ENCODE measurements at places on chromosomes 16 and 17. TPM values are rescaled to one million over a fixed set of nuclear protein-coding genes. Genes with fewer than 3 reads are reported as not detected.

DNA sequence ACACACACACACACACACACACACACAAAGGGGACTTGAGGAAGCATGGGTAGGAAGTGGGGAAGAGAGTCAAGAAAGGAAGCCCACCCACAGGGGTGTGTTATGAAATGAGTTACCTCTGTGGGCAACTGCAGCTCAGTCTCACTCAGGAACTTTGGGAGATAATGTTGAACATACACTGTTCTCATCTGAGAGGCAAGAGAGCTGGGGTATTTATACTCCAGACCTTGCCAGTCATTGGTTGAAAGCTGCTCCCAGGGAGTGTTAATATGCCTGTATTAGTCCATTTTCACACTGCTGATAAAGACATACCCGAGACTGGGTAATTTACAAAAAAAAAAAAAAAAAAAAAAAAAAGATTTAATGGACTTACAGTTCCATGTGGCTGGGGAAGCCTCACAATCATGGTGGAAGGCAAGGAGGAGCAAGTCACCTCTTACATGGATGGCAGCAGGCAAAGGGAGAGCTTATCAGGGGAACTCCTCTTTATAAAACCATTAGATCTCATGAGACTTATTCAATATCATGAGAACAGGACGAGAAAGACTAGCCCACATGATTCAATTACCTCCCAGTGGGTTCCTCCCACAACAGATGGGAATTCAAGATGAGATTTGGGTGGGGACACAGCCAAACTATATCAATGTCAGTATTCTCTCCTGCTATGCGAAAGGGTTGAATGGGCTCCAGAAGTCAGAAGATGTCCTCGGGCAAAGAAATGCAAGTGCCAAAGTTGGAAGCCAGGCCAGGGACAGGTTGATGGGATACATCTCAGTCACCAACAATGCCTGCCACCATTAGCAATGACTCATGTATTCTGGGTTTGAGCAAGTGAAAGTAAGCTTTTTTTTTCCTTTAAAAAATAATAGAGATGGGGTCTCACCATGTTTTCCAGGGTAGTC, 270.5 kb downstream of the MRTFB start:
- DNase-seq, result no peak

GRCh38 chr16:10583269-10583668, 2.9 kb upstream of the EMP2 start:
- no peak for DNase-seq

DNA sequence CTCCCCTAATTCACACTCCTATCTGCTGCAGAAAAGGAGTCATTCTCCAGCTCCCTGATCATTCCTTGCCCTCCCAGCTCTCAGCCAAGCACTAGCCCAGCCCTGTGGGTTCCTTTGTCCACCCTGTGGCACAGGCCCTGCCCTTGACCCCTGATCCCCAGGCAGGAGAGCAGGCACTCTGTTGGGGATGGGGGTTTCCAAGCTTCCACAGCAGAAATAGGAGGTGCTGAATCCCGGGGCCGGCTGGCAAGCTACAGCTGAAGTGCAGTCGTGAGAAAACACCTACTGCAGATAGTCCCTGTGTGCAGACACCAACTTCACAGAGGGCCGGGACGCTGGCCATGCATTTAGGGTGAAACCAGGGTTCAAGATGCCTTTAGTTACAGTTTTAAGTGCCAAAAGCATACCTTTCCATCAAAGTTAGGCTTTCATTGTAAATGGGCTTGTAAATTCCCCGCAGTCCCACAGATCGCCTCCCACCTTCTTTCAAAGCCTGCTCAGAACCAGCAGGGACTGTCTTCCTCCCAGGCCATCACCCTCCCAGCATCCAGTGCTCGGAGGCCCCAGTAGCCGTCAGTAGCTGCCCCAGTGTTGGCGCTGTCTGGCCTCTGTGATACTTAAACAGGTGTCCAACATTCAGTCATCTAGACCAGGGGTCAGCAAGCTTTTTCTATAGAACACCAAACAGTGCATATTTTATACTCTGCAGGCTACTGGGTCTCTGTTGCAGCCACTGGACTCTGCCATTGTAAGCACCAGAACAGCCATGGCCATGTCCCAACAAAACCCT, 10.6 kb downstream of the CPSF4L start:
- no peak for DNase-seq

DNA sequence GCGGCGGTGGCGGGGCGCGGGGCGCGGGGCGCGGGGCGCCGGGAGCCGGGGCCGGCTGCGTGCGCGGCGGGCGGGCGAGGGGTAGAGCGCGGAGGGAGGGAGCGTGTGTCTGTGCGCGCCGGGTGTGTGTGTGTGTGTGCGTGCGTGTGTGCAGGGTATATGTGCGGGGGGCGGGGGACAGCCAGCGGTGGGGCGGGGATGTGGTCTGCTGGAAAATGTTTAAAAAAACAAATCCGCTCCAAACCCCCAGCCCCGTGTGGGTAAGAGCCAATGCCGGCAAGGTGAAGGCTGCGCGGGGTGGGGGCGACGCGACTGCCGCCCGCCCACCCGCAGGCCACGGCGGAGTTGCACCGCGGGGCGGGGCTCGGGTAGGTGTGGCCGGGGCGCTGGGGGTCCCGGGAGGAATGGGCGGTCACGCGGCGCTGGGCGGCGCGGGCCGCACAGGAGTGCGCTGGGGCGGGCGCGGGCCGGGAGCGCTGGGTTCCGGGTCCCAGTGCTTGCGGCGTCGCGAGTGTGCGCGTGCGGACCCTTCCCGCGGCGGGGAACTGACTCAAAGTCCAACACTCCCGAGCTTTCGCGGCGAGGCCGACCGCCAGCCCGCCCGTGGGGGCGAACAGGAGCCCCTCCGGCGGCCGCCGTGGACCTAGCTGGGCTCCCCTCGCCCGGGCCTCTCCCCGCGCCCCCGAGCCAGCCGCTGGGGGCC, at the start of gene CYGB:
CYGB (minus strand) TSS at position 132 of the 703 bp plus-strand sequence. CDS start 167 bp downstream, outside the sequence.
- no peak for DNase-seq

GRCh38 chr16:88613911-88614817, 24.2 kb upstream of the IL17C start:
- DNase-seq, result no peak

- DNase-seq, result no peak
Observed at GRCh38 chr17:76351526-76352071, 2.1 kb downstream of the PRPSAP1 start.

DNA sequence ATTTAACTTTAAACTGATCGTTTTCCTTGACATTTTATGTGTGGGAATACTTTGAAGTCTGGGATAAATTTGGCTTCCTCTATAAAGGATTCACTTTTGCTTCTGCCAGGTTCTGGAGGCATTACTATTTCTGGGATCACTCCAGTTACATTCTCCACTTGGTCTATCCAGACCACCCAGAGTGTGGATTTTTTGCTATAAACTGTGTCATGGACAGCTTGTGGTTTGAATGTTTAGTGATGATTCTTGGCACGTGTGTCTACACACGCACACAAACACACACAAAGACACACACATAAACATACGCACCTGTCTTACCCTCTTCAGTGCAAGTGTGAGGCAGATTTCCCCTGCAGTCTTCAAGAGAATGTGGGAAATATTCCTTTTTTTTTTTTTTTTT, 27.4 kb upstream of the MSI2 start:
- no peak for DNase-seq

OR1A1 gene
- not detected for polyA plus RNA-seq

Data from A549 (cell line).